ENCODE measurements at places on chromosomes 6 and 20. TPM values are rescaled to one million over a fixed set of nuclear protein-coding genes. Genes with fewer than 3 reads are reported as not detected.
A peak's percentile ranks its signal among the peaks of the same experiment; 100 is the strongest.

DNA sequence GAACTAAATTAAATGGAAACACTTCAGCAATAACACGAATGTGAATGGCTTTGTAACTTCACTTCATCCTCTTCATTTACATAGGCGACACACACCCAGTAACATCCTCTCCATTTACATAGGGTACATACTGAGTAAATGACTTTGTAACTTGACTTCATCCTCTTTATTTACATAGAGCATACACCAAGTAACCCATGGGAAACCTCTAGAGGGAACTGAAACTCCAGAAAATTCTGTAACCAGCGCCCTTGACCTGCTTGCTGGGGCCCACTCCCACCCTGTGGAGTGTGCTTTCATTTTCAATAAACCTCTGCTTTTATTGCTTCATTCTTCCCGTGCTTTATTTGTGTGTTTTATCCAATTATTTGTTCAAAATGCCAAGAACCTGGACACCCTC, 81.6 kb upstream of the OPRM1 start:
- no peak for DNase-seq

GRCh38 chr20:63751471-63752271, 12.1 kb downstream of the SLC2A4RG start:
- peak; percentile 77 for DNase-seq

GRCh38 chr6:6545616-6546317, 42.8 kb upstream of the LY86 start:
- peak; percentile 18 for DNase-seq

DNA sequence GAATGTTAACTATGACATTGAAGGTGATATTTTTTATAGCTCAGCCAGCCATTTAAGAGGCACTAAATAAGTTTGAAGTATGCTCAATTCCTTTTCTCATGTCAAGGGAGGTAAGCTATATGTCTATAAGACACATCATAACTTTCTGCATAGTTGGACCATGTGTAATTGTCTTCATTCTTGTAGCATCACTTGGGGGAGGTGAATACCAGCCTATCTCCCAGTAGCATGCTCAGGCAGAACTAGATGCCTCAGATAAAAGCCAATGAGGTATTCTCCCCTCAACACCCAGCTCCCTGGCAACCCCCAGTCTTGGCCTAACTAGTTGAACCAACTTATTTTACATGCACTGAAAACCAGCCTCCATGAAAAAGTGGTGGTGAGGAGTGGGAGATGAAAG, 158.3 kb upstream of the JAG1 start:
- no peak for DNase-seq

DNA sequence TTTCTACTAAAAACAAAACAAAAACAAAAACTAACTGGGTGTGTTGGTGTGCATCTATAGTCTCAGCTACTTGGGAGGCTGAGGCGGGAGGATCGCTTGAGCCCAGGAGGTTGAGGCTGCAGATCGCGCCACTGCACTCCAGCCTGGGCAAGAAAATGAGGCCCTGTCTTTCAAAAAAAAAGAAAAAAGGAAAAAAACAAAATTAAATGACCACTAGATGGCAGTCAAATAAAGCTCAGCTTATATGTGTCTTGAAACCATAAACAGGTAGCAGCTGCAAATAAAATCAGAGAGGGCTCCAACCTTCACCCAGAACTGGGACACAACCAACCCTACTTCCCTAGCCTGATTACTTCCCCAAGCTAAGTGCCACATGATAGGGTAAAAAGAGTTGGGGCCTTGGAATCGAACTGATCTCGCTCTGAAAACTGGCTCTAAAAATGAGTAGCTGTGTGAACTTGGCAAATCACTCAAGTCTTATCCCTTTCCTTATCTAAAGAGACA, 67.1 kb upstream of the ADGRF4 start:
- DNase-seq: peak; percentile 19

DNA sequence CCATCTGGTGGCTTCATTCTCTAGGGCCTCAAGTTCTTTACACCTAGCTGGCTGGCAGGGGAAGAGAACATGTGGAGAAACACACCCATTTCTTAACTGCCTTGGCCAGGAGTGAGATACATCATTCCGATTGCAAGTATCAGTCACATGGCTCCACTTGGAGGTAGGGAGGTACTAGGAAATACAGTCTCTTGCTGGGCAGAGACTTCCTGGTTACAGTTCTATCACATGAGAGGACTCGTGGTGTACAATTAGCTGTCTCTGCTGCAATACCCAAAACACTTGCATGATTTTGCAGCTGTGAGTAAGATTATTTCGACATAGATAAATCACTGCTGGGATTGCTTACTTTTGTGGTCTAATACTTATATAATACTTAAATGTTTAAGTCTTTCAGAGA, 51.1 kb downstream of the GTF2H5 start:
- no peak for DNase-seq

- DNase-seq: no peak
Measured at GRCh38 chr6:43974643-43975230, 152.5 kb downstream of the MRPL14 start.

- DNase-seq: peak; percentile 64
Measured at GRCh38 chr6:34273242-34273805, 24.5 kb upstream of the SMIM29 start.

DNA sequence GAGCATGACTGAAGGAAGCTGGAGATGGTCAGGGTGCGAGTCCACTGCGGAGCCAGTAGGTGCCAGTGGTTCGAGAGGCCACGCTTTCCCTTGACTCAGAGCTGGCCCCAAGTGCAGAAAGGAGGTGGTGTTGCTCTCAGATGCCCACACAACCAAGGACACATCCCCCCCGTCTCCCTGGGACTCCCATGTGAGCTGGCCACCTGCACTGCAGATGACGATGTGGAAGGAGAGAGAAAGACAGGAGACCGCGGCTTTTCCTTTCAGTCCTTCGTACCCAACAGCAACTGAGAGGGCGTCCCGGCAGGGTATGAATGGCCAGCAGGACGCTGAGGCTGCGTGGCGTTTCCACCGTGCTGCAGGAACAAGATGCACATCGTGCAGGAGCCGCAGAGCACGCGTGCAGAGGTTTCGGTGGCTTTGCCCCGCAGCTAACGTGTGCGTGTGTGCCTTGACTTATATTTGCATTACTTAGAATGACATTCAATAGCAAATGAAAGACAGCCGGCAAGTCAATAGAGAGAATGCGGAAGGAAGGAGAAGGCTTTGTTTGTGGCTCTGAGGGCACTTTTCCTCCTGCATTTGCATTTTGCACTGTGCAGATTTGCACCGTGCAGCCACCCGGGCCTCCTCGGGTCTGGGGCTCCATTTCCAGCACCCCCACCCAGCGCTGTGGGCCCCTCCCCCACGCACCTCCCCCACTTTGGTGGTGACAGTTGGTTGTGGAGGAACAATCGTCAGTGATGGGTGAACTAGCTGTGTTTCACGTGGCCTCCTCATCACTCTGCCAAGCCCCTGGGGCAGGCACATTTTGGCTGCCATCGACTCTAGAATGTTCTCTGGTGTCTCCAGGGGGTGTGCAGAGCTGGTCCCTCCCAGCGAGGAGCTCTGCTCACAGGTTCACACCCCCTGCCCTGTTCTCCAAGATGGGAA, 26.4 kb upstream of the BHLHE23 start:
- DNase-seq: no peak

GRCh38 chr6:131510094-131510493, 62.9 kb upstream of the ARG1 start:
- no peak for DNase-seq

DNA sequence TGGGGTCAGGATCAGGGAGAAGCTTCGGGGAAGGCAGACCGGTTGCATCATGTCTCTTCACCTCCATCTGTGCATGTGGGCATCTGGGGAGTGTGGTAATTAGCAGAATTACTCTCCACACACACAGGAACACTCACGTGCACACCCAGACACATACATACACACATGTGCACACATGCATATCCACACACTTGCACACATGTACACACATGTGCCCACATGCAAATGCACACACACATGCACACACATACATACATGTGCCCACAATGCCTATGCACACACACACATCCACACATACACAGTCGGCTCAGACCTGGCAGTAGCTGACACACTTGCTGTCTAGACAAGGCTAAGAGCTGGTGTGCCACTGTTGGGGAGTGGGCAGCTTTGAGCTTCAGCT, 212.3 kb upstream of the PMEPA1 start:
- DNase-seq: no peak

GRCh38 chr6:42938987-42939809, 9.9 kb downstream of the CNPY3 start:
- DNase-seq: no peak

DNA sequence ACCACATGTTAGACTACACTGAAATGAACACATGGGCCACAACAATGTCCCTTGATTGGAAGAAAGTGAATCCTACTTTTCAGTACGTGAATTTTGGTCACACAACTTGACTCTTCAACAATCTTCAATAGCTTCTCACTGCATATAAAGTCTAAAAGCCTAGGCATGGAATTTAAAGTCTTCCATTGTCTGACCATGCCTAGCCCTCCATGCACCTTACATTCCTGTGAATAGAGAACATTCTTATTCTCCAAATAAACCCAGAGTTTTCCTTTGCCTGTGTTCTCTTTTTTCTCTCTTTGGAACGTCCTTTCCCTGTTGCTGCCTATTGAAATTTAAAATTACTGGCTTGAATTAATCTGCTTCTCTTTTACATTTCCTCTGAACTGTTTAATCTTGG, 207.5 kb downstream of the ASCC3 start:
- DNase-seq: no peak

DNA sequence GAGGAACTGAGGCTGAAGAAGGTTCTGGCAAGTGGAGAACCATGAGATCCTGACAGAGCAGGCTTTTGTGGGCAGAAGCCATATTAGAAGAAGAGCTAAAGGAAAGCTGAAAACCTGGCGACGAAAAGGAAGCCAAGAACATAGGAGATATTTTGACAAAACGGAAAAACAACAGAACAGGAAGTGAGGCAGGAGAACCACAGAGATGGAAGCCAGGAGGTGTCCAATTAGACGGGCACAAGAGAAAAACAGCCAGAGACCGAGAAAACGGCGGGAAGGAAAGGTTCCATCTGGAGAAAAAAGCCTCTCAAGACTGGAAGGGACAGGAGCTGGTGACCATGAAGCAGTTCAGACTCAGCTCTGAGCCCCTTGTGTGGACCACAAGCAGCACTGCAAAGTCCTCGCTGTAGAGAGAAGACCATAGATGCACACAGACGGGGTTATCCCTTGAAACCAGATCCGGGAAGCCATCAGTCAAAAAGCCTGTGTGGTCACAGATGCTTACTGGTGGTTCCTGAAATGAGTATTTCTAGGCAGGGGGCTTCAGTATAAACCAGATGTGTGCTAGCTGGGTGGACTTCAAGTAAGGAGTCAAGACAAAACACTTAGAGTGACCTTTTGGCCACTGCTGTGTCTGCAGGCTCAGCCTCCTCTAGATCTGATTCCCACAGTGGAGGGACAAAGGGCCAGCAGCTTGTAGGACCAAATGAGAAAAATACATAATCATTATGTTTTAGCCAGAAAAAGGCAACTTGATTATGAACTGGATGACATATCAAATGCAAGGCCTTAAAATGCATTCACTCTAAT, 30.7 kb downstream of the SSR1 start:
- no peak for DNase-seq

- no peak for DNase-seq
Measured at GRCh38 chr6:108710030-108710429, 138.2 kb upstream of the ARMC2 start.

- DNase-seq: no peak
Measured at GRCh38 chr6:71083308-71083820, 126.5 kb upstream of the B3GAT2 start.

- DNase-seq: no peak
Measured at GRCh38 chr6:484746-485145, 93.2 kb downstream of the IRF4 start.

GRCh38 chr6:119226089-119226488, 123.5 kb downstream of the MAN1A1 start:
- DNase-seq: no peak

DNA sequence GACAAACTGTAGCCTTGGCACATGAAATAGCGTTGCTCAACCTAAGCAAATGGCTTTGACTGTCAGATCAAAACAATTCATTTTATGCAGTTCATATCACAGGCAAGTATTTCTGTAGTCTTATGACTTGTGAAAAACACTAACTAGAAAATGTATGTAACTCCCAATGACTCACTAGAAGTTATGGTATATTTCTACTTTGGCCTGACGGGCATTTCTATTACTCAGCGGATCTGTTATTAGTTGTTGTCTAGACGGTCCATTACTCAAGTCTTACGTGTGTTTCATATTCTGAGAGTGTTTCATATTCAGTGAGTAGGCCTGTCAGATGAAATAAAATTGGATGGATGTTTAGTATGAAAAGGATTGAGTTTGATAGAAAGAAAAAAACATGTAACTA, 880.9 kb downstream of the PRIM2 start:
- DNase-seq: no peak

GRCh38 chr6:15588971-15589634, 73.7 kb downstream of the DTNBP1 start:
- no peak for DNase-seq

GRCh38 chr6:12336121-12336971, 46.2 kb downstream of the EDN1 start:
- DNase-seq: no peak

GRCh38 chr6:44727651-44728630, 340.4 kb downstream of the CDC5L start:
- DNase-seq: no peak

DNA sequence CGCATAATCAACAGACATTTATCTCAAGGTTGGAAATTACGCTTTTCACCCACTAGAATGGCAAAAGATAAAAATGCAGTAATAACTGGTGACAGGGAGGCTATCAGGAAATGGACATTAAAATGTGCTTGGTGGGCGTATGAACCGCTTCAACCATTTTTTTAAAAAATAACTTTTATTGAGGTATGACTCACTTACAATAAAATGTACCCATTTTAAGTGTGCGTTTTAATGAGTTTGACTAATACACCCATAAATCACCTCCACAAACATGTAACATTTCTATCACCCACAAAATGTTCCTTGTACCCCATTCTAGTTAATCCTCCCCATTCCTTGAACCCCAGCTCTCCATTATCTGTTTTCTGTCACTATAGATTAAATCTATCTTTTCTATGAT, 96.8 kb downstream of the IYD start:
- DNase-seq: no peak

GRCh38 chr6:81752921-81753710, 635 bp upstream of the TENT5A start:
- peak; percentile 93 for DNase-seq

GRCh38 chr6:7971499-7971898, 60.9 kb upstream of the TXNDC5 start:
- DNase-seq: no peak

GRCh38 chr6:34891296-34891695, 2.2 kb downstream of the ANKS1A start:
- no peak for DNase-seq

The DACT2 gene
- not detected for polyA plus RNA-seq

The LY6G6C gene
- 0.08 TPM for polyA plus RNA-seq

The SMOC2 gene
- not detected for polyA plus RNA-seq

The RBCK1 gene
- polyA plus RNA-seq: 105 TPM

The CAP2 gene
- polyA plus RNA-seq: 8.5 TPM

The BANF2 gene
- not detected for polyA plus RNA-seq

The MAK gene
- not detected for polyA plus RNA-seq

The ULBP1 gene
- not detected for polyA plus RNA-seq

The TSHZ2 gene
- polyA plus RNA-seq: 0.13 TPM

The BPIFA1 gene
- polyA plus RNA-seq: not detected

The PDSS2 gene
- 6.3 TPM for polyA plus RNA-seq
